ENCODE measurements at places on chromosomes 11 and 22.

DNA sequence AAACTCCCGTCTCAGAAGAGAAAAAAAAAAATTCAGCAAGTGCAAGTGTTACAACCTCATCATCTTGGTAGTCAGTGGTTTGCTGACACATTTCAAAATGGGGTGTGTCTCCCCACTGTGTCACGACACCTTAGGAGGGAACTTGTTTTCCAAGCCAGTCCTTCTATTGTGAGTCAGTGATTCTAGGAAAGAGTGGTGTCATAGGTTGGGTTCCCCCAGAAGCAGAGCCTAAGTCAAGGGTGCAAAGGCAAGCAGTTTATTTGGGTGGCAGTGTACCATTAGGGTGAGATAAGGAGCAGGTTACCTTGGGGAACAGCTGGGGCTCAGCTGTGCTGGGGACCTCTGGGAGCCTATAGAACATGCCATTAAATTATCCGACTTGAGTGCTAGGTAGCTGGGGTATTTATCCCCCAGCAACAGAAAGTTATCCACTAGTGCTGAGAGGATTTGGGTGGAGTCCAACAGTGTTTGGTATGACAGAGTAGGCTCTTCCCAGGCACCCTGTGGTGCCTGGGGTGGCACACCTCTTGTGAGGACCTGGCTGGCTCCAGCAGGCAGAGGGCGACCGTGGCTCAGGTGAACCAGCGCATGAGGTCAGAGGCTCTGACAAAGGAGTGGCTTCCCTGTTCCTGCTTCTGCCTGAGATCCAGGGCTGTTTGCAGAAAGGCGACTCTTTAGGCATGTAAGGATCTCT, 41.7 kb downstream of the KIAA1671 start:
- no peak for DNase-seq

- no peak for DNase-seq
Measured at GRCh38 chr11:36131721-36132397, 157.4 kb downstream of the COMMD9 start.

GRCh38 chr11:65918211-65919140, at the start of gene C11orf68:
TSS of gene C11orf68 (minus strand) at chr11:65919062. CDS start at chr11:65919031, 31 bp downstream.
- DNase-seq: no peak

DNA sequence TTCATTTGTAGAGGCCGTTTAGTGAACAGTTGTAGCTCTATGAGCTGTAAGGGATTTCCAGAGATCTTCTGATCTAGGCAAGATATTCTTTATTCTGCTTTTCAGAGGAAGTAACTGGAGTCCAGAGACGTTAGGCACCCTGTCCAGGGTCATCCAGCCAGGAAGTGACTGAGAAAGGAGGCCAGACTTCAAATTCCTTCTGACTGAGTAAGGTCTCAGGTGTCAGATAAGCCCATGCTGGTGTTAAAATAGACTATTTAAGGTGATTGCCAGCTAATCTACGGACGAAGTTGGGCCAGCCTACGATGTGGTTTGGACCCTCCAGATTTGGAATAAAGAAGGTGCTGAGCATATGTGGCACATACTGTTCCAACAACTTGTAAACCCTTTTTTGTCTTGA, 54.6 kb downstream of the GRIK4 start:
- DNase-seq: no peak

DNA sequence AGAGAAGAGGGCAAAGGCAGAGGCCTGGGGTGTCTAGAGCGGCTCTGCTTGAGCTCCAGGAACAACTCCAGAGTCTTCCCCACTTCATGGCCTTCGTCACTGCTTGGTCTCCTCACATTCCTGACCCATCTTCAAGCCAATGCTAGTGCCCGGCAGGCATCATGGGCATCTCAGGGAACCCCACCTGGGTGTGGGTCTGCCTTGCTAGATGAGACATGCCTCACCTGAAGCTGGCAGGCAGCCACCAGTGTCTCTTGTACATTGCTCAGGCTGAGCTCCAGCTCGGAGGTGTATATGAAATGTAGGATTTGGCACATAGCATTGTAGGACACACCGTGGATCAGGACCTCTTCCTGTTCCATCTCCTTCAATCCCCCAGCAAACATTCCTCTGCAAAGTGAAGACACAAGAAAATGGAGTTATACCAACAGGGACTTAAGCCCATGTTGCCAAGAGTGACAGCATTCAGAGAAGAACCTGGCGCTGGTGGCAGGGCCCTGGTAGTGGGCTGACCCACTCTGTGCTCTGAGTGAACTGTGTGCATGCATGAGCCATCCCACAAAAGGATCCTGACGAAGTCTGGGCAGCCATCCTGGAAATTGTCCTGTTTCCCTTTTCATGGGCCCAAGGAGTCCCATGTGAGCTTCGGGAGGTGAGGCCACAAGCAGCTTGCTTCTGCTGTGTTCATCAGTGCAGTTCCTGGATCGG, 24.3 kb downstream of the KLHL22 start:
- DNase-seq: no peak

DNA sequence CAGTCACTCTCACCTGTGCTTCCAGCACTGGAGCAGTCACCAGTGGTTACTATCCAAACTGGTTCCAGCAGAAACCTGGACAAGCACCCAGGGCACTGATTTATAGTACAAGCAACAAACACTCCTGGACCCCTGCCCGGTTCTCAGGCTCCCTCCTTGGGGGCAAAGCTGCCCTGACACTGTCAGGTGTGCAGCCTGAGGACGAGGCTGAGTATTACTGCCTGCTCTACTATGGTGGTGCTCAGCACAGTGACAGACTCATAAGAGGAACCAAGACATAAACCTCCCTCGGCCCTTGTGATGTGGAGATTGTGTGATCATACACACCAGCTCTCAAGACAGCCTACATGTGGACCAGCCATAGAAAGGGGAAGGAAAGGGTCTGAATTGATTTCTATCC, 113.3 kb downstream of the ZNF280B start:
- DNase-seq: no peak

GRCh38 chr11:130206141-130206540, 46.6 kb downstream of the ST14 start:
- no peak for DNase-seq

Measured in cortex of kidney (tissue), 1 donor.